Stimulated activated CD4-positive, alpha-beta T cell treated with anti-CD3 and anti-CD28 coated beads, Interleukin-1b, Interleukin-23, amount 100 ng/mL, for 1 hour (primary cell): ENCODE measurements at places on chromosomes 11 and 22.

DNA sequence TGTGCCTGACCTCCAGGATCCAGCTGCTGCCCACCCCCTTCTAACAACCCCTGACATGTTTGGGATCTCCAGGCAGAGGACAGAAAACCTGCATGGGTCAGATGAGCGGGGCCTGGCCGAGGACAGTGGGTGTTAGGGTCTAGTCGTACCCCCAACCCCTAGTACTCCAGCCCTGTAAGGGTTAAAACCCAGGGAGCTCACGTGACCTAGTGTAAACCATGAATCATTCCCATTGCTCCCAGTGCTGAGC lies 89.1 kb upstream of the CRYBB3 start:
- no peak for DNase-seq

DNA sequence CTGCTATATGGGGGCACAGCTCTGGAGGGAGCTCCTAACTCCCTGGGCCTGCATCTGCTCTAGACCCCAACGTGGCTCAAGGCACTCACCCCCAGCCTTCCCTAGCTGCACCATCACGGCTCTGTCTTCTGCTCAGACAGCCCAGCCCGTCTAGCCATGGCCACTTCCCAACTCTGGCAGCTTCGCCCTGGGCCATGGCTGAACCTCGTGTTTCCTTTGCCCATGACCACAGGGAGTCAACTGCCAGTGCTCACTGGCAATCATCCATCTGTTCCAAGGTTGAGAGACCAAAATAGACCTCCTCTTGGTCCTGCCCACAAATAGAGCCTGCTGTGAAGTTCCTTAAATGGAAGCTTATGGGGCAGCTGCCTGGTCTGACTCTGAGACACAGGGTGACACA lies 5.4 kb downstream of the LMO1 start:
- DNase-seq = no peak

DNA sequence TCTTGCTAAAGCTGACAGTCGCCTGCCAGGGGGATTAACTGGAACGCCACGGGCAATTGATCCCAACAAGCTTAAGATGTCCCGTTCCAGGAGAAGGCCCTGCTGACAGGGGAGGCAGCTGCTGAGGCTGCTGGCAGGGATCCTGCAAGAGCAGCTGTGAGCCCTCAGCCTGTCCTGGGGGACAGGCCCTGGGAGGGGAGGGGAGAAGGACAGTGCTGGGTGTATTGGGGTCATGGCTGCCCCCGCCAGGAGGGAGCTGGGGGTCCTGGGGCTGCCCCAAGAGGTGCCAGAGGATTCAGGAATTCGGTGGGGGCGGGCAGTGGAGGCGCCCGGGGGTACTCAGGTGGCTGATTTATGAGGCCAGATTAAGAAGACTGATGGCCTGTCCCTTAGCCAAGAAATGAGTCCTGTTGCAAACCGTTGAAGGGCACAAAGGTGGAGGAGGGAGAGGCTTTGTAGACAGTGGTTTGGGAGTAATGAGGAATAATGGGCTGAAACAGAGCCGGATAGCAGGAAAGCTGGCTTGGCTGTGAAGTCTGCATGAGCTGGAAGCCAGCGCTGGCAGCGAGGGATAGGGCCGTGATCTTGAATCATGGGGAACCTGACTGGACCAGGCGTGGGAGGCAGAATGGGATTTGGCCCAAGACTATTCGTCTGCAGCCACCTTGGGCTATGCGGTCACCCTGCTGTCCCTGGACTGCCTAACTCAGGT lies 133.5 kb downstream of the CACNA1I start:
- no peak for DNase-seq

- no peak for DNase-seq
Measured at GRCh38 chr11:26219183-26220117, 112.5 kb upstream of the ANO3 start.
